MCF 10A (cell line): ENCODE measurements at places on chromosomes 7 and 10. TPM values are rescaled to one million over a fixed set of nuclear protein-coding genes. Genes with fewer than 3 reads are reported as not detected.

DNA sequence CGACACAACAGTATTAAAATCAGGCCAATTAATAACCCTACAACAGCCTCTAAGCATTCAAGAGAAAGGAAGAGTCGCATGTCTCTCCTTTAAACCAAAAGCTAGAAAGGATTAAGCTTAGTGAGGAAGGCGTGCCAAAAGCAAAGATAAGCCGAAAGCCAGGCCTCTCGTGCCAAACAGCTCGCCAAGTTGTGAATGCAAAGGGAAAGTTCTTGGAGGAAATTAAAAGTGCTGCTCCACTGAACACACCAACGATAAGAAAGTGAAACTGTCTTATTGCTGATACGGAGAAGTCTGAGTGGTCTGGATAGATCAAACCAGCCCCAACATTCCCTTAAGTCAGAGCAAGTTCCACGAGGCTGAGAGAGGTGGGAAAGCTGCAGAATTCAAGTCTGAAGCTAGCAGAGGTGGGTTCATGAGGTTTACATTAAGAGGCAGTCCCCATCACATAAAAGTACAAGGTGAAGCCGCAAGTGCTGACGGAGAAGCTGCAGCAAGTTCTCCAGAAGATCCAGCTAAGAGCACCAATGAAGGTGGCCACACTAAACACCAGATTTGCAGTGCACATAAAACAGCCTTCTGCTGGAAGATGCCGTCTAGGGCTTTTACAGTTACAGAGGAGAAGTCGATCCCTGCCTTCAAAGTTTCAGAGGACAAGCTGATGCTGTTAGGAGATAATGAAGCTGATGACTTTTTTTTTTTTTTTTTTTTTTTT, 194.8 kb downstream of the MAD1L1 start:
- no peak overlapping the region for H3K4me3 ChIP-seq
- H3K4me1 ChIP-seq = no peaks in the 10 kb centered on the region
- no peak overlapping the region for H3K27ac ChIP-seq
- H3K27me3 ChIP-seq = no peaks in the 10 kb centered on the region
- DNase-seq = no peak

GRCh38 chr10:14004536-14004935, 326.2 kb downstream of the FRMD4A start:
- H3K36me3 ChIP-seq = no peaks in the 10 kb centered on the region
- no peak overlapping the region for H3K27ac ChIP-seq
- no peak for DNase-seq
- peaks cover 5% of the 10 kb centered on the region for H3K4me1 ChIP-seq
- no peak overlapping the region for H3K4me3 ChIP-seq

DNA sequence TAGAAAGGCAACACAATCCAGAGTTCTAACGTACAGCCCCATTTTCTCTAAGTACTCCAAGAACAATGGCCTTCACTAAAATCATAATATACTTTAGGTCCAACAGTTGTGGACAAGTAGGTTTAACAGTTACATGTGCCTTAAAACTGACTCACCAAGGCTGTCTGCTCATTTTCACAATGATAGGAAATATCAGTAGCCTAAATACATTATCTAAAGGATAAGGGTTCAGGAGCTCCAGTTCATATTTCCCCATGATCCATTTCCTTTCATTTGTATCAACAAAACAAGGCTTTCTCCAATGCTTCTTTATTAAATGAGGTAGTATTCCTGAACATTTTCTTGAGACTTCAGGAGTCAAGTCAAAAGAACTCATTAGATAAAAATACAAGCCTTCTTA, 164.0 kb downstream of the SLC25A13 start:
- H3K4me1 ChIP-seq = no peaks in the 10 kb centered on the region
- H3K36me3 ChIP-seq = peaks cover 25% of the 10 kb centered on the region
- no peaks in the 10 kb centered on the region for H3K27me3 ChIP-seq
- H3K4me3 ChIP-seq = no peak overlapping the region
- no peak for DNase-seq

DNA sequence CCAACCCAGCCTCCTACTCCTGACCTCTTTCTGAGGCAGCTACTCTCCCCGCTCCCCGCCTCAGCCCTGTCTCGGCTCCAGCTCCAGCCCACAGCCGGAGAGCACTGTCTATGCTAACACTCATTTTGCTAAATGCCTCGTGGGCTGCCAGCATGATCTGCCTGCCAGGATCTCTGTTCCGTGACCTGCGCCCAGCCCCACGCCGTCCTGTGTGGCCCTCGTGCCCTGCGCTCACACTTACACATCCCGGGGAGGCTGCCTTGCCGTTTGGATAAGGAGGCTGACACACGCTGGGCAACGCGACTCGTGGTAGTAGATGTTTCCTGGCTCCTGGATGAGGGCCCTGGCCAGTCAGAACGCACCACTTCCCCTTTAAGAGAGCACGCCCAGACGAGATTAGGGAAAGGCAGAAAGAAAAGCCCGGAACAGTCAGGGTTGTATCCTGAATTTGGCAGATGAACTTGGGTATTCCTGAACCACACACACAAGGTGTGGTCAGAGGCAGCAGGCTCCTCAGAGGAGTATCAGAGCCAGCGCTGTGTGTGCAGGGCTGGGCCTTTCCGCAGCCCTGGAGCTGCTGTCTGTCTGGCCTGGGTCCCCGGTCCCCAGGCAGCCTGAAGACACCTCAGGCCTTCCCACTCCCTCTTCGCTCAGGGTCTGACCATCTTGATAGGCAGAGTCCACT, 97.7 kb upstream of the EFCAB10 start:
- peaks cover 9% of the 10 kb centered on the region for H3K4me1 ChIP-seq
- H3K27me3 ChIP-seq = no peaks in the 10 kb centered on the region
- no peak overlapping the region for H3K27ac ChIP-seq
- no peak for DNase-seq
- no peak overlapping the region for H3K4me3 ChIP-seq

Gene AKR1D1
- not detected in 2 replicates for total RNA-seq

GRCh38 chr7:7529328-7529727, 6.3 kb downstream of the COL28A1 start:
- no peaks in the 10 kb centered on the region for H3K27me3 ChIP-seq
- H3K27ac ChIP-seq = no peak overlapping the region
- no peaks in the 10 kb centered on the region for H3K4me1 ChIP-seq
- no peak overlapping the region for H3K4me3 ChIP-seq

Gene GPR15LG
- not detected in 2 replicates for total RNA-seq

DNA sequence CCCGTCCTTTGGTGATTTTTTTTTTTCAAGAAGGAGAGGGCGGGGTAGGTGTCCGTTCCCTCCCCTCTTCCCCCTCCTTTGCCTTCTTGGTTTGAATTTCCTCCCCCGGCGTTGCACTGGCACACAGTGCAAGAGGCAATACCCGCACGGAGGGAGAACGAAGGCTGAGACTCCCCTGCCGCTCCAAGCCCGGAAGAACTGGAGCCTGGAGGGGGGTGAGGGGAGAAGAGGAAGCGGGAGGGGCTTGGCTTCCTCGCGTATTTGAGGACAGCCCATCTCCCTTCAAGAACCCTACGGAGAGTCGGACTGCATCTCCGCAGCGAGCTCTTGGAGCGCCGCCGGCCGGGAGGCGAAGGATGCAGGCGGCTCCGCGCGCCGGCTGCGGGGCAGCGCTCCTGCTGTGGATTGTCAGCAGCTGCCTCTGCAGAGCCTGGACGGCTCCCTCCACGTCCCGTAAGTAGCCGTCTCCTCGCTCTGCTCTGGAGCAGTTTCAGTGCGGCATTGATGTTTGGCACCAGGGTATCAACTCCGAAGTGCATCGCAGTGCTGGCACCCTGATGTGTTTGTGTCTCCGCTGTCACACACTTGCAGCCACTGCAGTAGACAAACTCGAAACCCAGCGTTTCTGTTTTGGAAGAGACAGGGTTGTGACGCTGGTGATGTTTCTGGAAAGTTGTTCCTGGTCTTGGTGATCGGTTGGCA, at the start of gene CNTNAP2:
TSS of gene CNTNAP2 (plus strand) at position 281 of the 702 bp plus-strand sequence. CDS start at position 357, 76 bp downstream.
- no peak within 1 kb of the TSS for H3K27ac ChIP-seq
- DNase-seq = no peak
- H3K27me3 ChIP-seq = peaks cover 37% of the 10 kb centered on the region
- no peak within 1 kb of the TSS for H3K4me3 ChIP-seq
- H3K4me1 ChIP-seq = no peaks in the 10 kb centered on the region
